ENCODE measurements at places on chromosomes 11 and 22.

DNA sequence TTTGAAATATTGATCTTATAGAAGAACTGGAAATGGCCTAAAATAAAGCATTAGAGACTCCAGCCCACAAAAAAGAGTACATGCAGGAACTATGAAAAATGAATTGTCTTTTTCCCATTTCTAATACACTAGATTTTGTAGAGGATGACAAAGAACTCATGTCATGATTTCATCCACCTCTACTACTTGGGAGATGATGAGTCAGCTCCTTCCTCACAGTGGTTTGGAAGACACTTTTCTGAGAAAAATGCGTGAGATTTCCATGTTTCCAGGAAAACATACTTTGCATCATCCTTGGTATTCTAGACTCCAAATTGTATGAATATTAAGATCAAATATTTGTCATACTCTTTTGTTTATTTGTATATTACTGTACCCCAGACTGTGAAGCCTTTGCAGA is 500.5 kb downstream of the FAM181B start:
- DNase-seq = no peak

- no peak for DNase-seq
Measured at GRCh38 chr11:126337126-126337473, 18.4 kb upstream of the ST3GAL4 start.

GRCh38 chr22:38570779-38571364 is 889 bp upstream of the DMC1 start:
- DNase-seq = no peak

DNA sequence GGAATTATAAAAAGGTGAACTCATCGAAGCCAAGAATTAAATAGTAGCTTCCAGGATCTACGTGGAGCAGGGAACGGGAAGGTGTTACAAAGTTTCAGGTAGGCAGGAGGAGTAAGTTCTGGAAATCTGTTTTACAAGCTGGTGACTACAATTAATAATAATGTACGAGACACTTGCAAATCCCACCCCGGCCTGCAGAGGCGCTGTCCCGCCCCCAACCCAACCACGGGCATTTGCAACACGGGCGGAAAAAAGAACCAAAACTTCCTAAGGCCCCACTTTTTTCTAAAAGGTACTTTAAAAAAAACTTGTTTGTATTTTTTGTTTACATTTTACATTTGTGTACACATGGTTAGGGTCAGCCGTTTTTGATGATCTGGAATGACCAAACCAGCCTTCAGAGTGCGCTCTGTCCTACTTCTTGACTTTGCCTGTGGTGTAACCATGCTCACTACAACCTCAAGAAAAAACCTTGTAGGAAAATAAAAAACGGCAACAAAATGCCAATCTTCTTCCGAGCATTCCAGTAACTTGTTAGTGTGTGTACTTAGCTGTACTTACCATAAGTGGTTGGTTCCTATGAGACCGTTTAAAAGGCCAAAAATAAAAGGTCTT is 449.6 kb upstream of the B3GAT1 start:
- no peak for DNase-seq

- DNase-seq = peak; percentile 90
Measured at GRCh38 chr22:20531404-20532201, 24.2 kb downstream of the MED15 start.

GRCh38 chr11:46991391-46991790 is 54.8 kb downstream of the CSTPP1 start:
- no peak for DNase-seq

DNA sequence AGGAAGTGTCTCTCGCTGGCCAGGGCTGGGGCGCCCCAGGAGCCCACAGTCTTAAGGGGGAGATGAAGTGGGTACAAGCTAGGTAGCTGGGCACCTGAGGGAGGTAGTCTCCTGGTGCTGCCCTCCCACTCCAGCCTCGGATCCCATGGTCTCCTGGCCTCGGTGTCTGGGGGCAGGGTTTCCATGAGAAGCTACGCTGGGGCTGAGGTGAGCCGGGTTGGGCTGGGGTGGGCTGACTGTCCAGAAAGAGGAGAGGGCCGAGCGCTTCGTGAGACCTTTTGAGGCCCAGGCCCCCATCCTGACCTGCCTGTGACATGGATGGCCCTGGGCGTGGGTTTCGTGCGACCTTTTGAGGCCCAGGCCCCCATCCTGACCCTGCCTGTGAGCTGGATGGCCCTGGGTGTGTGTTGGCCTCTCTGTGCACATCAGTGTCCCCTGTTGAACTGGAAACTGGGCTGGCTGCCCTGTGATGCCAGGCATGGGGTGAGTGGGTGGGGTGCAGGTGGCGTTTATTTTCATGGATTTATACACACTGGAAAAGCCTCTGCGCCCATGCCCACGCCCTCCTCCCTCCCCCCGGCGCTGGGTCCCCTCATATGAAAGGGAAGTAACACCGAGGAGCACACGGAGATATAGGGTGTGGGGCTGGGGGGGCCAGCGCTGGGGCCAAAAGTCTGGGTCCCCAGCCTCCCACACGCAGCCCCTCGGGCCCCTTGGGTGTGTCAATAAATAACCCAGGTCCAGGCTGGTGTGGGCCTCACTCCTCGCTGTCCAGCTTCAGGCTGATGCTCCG is 8.6 kb downstream of the AIP start:
- DNase-seq = no peak

- DNase-seq = no peak
Measured at GRCh38 chr11:1010551-1011319, 25.8 kb downstream of the MUC6 start.

GRCh38 chr11:19173004-19173689 is 28.6 kb downstream of the CSRP3 start:
- no peak for DNase-seq

DNA sequence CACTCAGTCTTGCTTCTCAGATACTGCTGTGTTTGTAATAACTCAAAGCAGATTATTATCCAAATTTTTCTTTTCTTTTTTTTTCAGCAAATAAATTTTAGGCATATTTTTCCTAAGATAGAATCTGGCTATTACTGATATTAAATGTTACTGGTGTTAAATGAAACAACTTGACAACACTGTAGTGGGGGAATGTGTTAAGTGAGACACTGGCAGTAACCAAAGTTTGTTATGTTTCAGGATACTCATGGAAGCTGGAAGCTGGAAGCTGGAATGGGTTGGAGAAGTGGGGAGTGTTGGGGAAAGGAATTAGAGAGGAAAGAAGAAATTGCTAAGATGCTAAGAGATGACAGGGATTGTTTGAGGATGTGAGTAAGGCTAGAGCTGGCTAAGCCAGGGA is 24.9 kb downstream of the PGR start:
- no peak for DNase-seq

GRCh38 chr11:31643857-31644256 is 134.3 kb downstream of the ELP4 start:
- no peak for DNase-seq

DNA sequence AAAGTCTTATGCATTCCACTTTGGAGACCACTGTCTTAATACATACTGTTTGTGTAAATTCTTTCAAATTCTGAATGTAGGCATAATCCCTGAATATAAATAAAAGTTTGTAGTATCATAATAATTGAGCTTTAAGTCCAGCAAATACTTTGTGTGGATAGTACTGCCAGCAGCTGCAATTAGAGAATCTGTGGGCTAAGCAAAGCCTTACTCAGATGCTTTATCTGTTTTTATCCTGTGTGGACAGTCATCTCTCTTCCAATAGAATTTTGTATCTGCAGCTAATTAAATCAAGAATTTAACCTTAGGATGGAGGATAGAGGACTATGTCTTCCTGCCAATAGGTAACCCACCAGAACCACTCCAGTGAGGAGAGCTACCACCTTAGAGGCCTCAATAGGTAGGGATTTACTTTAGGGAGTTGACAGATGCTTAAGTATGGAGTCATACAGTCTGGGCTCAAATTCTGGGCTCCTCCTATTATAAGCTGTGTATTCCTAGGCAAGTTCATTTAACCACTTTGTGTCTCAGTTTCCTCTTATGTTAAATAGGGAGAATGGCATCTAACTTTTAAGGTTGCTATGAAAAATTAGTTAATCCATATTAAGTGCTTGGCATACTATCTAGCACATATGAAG is 71.1 kb downstream of the STIM1 start:
- no peak for DNase-seq

DNA sequence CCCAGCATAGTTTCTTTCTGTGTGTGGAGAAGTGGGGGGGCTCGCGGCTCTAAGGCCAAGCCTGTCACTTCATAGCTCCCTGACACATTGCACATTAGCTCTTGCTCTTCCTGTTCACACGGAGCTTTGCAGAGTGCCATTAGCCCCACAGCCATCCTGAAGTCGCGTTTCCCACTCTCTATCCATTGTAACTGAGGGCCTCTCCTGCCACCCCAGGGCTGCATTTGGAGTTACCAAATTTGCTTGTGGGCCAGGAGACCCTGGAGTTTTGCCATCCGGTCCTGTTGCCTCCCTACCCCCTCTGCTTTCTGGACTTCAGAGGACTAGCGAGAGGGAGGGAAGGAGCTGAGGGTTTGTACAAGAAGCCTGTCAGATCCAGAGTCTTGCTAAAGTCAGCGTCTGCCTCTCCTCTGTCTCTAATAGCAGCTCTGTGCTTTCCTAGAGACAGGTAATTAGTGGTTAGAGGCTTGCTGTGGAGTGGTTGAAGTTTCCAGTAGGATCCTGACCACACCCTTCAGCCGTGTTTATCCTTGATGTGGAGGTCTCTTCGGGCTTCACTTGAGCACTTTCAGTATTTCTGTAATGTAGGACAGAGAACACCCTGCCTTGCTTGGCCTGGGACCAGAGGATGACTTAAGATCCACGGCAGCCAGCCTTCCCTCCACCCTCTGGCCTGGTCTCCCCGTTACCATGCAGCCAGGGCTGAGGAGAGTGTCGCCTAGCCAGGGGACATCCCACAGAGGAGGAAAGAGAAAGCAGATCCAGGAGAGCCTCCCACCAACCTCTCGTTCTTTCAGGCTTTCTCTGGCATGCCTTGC is 14.1 kb downstream of the DCPS start:
- DNase-seq = no peak

- DNase-seq = no peak
Measured at GRCh38 chr22:26452236-26453016, 23.4 kb downstream of the ASPHD2 start.

DNA sequence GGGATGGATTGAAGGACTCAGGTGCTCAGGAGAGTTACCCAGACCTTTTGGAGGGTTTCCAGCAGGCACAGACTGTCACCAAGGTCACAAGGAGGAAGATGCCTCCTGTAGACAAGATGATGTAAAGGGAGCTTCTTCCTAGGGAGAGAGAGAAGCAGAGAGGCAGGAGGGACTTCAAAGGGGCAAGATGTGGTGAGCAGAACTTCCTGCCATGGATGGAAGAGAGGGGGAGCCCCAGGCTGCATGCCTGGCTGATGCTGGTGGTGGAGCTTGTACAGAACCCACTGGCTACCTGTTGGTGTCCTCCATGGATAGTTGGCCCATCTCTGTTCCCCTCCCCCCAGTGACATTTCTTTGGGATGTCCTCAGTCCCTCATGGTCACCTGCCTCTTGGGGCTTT is 4.2 kb downstream of the HEPN1 start:
- DNase-seq = no peak

DNA sequence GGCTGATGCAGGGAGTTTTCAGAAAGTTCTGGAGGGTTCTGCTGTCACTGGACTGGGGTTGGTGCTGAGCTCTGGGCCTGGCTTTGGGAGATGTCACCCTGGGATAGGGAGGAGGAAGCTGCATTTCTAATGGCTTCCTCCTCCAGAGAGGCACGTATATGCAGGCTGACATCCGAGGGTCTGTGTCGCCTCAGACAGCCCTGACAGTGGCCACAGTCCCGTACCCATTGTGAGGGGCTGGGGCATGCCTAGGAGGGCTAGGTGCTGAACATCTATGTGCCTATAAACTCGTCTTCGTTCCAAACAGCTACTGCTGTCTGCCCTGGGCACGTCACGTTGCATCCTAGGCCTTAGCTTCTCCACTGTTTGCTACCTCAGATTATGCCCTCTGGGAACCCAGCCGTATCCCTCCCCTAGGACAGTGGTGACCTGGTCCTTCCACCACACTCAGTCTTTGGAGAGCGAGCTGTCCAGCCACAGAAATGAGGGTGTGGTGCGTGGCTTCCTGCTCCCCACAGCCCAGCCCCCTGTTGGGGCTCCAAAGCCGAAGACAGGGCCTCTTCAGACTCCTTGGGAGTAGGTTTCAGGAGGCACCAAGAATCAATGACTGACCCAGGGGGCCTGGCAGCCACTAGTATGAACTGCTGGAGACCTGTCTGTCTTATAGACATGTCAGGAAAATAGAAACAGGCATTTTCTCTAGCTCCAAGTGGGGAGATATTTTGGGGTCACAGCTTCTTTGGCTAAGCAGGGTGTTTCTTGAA is 26.4 kb downstream of the ADAMTS15 start:
- no peak for DNase-seq

DNA sequence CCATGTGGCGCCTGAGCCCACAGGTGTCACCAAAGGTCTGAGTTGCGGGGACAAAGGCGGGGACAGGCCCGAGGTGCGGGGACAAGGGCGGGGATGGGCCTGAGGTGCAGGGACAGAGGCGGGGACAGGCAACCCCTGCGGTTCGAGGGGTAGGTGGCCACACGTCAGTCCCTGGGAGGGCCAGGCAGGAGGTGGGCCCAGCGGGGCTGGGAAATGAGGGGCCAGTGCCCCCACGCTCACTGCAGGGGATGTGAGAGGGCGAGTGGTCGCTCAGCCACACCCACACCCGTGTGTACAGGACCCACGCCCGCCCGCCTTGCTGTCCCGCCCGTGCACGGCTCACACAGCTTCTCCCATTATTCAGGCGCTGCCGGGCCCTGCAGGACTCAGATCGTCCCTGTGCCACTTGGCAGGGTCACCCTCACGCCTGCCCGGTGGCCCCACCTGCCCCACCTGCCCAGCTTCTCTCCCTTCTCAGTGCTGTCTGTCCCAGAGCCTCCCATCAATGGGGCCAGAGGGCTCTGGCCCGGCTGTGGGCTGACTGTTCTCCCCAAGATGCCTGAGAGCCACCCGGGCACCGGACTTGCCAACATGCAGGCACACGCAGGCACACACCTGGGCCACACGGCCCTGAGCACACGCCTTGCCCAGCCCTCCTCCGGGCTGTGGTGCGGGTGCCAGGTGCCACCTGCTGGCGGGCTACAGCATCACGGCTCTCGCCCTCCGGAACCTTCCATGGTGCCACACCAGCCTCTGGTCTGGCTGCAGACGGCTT is 14.2 kb upstream of the MUC6 start:
- DNase-seq = peak; percentile 69

- no peak for DNase-seq
Measured at GRCh38 chr11:116740741-116741140, 32.0 kb downstream of the BUD13 start.

DNA sequence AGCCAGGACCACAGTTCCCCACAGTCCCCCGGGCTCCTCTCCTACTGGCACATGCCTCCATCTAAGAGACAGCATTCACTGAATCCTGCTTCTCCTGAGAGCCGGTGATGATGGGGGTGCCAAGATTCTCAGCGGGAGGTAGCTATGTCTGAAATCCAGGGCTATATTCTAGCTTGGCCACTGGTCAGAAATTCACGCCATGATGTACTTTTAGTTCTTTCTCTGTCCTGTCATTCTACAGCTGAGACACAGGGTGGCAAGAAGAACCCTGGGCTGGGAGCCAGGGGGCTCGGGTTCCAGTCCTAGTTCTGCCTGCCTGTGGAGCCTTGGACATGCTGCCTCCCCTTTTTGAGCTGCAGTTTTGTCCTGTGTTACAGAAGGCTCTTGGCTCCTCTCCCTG is 59.2 kb upstream of the PHOX2A start:
- DNase-seq = no peak
